ENCODE measurements at places on chromosomes 2 and 18. TPM values are rescaled to one million over a fixed set of nuclear protein-coding genes. Genes with fewer than 3 reads are reported as not detected.

GRCh38 chr2:174597345-174598047, at the start of gene WIPF1:
Gene WIPF1 (minus strand): TSS chr2:174597804. CDS start chr2:174585573, 12,231 bp downstream.
- no peak for DNase-seq

DNA sequence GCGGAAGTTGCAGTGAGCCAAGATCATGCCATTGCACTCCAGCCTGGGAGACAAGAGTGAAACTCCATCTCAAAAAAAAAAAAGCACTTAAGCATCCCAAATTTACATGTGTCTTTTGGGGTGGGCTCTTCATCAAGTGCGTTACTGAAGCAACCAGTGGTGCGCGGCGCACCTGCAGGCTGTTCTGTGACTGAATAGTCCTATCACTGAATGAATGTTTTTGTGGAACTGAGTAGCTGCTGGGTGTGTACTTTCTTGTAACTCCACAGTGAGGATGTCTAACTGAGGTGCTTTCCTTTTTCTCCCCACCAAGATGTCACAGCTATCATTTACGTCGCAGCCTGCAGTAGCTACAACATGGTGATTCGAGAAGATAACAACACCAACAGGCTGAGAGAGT, 17.0 kb downstream of the CHMP1B start:
- no peak for DNase-seq

GRCh38 chr2:75113231-75113869, 86.0 kb downstream of the TACR1 start:
- no peak for DNase-seq

DNA sequence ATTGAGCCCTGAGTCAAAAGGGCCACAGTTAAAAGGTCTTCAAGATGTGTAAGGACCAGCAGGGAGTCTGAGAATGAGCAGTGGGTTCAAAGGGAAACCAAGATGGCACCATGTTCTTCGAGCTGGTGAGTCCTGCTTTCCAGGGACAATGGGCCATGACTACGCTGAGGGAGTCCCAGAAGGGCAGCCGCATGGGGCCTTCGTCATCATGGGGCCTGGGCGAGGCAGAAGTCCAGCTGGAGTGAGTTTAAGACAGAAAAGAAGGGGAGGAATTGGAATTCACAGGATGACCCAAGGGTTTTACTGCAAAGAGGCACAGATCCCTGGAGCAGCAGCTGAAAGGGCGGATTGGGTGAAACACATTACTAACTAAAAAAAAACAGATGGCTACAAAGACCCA, 340.8 kb upstream of the MYT1L start:
- DNase-seq: no peak

DNA sequence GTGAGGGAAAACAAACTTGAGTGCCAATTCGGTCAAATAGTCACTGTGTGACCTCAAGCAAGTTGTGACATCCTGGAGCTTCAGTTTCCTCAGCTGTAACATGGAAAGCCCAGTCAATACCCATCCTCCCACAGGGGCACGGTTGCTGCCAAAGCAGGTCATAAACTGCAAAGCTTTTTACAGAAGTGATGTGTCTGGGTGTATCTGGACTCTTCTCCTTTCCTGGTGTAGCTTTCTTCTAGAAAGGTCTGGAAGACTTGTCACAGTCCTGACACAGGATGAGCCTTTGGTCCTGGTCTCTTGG, 4.2 kb upstream of the AFF3 start:
- DNase-seq: no peak

The MOGAT1 gene
- not detected for total RNA-seq

The TNFRSF11A gene
- total RNA-seq: 2.7 TPM

The TMEM200C gene
- total RNA-seq: not detected
